ENCODE measurements at places on chromosomes 5 and 9.

GRCh38 chr5:53170746-53171349, 61.3 kb upstream of the MOCS2 start:
- peak; percentile 23 for DNase-seq

- DNase-seq = peak; percentile 75
Measured at GRCh38 chr5:14714706-14715105, 50.2 kb downstream of the OTULIN start.

- DNase-seq = no peak
Measured at GRCh38 chr9:135768516-135769218, 66.7 kb downstream of the KCNT1 start.

DNA sequence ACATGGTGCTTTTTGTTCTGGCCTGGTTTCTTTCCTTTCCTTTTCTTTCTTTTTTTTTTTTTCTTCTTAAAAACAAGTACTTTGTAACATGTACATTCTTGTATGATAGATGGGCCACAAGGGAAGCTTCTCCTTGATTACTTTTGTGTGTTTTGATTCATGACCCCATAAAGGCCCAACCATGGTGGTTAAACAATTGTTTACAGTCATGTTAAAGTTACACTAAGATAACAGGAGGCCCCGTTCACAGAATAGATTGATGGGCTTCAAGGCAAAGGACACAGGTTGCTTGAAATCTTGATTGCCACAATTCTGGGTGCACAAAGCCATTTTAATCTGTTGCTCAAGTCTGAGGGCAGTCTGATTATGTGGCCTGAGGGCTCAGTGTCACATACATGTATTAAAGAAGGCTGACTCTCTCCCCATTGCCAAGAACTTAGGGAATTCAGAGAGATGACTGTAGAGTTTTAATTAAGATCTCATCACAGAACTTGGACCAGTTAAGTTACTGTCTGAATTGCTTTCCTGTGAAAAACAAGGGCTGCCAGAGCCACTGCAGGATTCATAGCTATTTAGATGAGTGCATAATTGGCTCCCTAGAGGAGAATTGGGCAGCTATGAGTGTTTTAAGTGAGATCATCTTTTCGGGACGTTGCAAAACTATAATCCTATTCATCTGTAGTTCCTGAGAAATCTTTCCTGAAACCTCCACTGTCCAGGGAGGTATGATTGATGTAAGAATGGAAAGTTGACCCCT, 163.4 kb downstream of the TLE4 start:
- DNase-seq = no peak

GRCh38 chr9:114911167-114911821, 19.1 kb downstream of the TNFSF8 start:
- DNase-seq = peak; percentile 99

DNA sequence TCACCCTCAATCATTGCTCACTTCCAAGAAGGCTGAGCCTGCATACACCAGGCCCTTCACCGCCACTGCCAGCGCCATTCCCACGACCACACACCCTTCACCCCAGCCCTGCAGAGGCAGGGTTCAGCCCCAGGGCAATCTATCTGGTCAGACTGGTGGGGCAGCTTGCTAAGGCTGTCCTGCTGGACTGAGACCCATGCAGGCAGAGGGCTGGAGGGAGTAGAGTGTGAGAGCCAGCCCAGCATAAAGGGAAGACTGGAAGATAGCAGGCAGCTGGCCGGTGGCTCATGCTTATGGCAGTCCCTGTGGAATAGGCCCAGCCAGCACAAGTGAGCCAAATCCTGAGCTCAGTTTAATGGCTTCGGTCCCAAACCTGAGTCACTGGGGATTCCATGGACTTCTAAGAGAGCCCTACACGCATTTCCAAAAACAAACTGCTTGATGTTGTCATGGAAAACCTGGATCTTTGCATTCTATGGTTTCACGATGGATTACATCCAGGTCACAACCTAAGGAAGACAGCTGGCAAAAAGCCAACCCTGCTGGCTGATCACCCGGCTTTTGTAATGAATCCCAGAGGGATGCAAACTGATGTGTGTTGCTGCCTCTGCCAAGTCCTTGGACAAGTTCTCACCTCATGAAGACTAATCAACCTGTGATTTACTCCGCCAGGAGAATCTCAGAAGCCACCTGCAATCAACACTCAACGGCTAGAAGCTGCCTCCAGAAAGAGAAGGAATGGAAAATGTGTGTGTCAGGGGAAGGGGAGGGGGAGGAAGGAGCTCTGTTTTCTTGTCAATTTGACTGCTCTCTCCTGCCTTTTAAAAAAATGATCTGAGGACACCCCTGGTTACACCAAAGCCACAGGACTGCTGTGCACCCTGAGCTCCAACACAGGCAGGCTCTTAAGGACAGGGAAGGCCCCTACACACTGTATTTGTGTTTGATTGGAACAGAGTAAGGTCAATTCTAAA, 143.6 kb downstream of the LHFPL2 start:
- DNase-seq = peak; percentile 62

DNA sequence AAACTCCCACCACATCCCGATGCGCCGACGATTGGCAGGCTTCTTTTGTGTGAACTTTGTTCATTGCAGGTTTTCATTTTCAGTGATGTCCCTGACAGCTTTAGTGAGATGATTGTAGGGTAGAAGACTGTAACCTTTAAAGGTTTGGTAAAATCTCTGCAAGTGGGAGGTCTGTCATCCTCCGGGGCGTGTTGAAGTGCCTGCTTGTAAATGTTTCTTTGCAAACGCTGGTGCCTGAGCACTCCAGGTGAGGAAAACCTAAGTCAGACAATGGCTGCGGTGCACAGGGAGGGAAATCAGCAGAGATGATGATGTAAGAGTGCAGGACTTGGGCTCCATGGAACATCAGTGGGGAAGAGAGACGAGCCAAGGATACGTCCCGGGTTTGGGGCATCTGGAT, 228.1 kb downstream of the DRD1 start:
- DNase-seq = no peak

DNA sequence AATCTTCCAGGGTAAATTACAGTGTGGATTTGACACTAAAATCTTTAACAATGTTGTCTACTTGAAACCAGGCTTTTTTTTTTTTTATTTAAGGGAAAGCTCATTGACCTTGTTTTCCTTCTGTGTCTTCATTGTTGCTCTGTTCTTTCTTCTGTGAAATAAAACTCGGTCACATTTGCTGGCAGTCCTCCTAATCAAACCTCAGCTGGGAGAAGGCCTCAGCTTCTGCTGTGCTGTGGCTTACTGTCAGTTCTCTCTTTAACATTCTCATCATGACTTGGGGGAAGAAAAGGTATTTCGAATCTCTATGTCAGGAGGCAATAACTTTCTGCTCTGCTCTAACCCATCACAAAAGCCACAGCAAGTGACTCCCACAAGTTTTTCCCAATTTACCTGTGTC, 268.9 kb downstream of the ZNF608 start:
- no peak for DNase-seq

DNA sequence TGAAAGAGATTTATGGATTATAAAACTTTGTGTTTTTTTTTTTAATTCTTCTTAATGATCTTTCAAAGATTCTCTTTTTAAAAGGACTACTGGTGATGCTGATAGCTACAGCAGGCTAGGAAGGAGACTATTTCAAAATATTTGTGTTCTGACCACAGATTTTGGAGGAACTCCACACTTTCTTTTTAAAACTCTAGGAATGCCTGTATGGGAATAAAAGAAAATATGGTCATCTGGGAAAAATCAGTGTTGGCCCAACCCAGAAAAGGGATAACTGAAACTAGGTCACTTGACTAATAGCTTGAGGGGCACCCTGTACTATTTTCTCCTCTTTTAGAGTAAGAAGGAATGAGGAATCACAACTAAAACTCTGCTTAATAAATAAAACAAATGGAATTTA, 97.6 kb upstream of the ADAMTS19 start:
- no peak for DNase-seq

DNA sequence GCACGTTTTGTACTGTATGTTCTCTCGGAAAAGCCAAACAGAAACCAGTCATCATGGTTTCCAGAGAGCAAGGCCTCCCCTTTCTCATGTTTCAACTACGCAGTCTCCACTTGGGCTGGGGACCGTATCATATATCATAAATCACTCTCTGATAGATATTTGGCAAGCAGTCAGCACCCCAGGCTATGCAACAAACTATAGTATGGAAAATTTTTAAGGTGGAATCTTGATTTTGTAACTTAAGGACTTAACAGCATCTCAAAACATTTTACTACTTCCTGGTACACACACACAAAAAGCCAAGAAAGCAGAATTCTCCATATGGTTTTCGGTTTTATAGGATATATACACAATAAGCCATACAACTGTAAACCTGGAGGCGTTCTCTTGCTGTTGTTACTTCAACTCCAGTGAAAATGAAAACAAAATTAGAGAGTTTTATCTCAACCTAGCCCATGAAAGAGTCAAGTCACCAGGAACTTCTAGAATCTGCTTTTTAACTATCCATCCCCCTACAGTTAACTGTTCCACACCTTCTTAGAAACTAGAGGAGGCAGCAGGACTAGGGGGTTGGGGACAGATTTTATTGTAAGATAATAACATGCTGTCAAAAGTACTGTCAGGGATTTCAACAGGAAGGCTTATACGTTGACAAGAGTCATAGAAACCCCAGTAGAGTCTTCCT, 283.4 kb downstream of the NFIB start:
- DNase-seq = no peak

- no peak for DNase-seq
Measured at GRCh38 chr5:14451871-14452270, 129.7 kb upstream of the OTULINL start.

GRCh38 chr9:112789891-112790774, 39.6 kb downstream of the SNX30 start:
- DNase-seq = no peak

GRCh38 chr9:21556581-21557427, 74.7 kb upstream of the IFNE start:
- no peak for DNase-seq

DNA sequence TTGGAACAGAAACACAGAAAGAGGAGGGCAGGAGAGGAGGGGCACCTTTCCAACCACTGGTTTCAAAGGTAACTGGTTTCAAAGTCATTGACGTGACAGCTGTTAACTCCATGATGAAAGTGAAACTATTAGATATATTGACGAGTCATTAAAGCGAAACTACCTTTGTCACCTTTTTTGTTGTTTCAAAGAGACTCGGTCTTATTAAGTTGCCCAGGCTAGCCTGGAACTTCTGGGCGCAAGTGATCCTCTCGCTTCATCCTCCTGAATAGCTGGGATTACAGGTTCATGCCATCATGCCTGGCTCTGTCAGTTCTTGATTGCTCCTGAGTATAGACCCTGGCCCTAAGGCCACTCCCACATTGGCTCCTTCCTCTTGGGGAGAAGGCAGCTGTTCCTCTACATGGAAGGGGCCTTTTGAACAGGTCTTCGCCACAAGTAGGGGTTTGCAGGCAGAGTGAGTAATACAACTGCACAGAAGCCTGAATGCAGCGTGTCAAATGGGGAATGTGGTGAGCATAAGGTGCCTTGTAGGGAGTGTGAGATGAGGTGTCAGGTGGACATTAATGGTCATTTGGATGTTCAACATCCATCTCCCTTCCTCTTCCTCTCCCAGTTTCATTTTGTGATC, 3.4 kb upstream of the F12 start:
- DNase-seq = no peak

DNA sequence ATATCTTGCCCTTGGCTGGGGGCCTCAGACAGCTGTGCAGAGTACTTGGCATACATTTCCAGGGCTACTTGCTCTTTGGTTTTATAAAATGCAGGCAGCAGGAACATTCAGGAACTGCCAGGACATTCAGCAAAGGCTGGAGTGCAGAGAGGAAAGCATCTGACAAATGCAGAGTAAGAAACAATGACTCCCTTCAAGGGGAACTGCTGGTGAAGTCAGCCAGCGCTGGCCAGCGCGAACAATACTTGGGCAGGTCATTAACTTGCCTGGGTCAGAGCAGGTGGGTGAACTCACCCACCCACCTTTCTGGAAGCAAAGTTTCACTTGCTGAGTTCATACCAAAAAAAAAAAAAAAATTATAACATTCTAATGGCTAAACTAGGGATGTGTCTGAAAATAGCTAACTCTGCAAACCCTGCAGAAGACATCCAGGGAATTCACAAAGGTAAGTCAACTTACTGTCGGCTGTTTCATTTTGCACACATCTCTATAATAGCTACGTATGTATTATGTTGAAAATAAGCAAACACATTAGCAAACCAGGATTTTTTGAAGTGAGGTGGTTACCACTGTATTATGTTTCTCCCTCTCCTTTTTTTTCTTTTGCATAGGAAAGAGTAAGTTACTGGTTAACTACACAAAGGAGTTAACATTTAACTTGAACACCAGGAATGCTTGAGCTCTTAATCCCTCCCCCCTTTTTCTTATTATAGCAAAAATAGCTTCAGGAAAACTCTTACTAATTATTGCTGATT, 152.2 kb downstream of the GLIS3 start:
- no peak for DNase-seq

DNA sequence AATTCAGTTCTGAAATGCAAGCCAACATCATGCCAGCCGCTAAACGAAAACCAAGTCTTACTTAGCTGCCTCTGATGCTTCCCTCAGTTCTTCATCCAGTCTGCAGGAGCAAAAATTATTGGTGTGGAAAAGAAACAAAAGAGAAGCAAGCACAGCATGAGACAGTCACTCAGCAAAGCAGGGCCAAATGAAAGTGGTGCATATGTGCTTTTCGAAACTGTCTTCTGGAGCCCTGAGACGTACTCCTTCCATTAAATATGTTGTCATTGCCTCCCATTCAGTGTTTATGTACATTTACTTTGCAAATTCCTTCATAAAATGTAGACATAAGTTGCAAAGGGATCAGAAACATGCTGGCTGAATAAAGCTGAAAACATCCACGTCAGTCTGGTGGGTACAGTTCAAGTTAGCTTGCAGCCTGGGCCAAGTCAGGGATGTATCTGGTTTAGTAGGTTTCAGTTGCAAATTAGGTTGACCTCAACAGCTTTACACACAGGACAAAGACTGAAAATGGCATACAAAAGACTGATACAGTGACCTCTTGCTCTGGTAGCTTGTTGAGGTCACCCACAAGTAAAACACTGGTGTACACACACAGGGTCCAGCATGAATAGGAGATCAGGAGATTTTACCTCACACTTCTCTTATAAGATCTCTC, 139.7 kb upstream of the PCA3 start:
- no peak for DNase-seq

GRCh38 chr9:35918780-35919179, 9.5 kb downstream of the SPAAR start:
- DNase-seq = no peak

DNA sequence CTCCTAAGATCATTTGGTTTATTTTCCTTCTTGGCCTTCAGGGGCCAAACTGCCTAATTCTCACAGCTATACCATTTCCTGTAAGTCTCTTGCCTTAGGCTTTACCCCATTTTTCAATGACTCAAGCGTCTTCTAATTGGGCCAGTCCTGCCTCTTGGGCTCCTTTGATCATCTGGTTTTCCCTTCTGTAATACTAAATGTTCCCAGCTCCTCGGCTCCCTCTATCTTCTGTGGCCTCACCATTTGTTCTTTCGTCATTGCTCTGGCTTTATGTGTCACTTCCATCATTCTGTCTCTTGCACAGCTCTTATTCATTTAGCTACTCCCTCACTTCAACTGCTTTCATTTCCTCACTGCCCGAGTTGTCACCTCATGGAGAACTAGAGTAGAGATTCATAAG, 14.5 kb upstream of the SPINK7 start:
- DNase-seq = no peak

DNA sequence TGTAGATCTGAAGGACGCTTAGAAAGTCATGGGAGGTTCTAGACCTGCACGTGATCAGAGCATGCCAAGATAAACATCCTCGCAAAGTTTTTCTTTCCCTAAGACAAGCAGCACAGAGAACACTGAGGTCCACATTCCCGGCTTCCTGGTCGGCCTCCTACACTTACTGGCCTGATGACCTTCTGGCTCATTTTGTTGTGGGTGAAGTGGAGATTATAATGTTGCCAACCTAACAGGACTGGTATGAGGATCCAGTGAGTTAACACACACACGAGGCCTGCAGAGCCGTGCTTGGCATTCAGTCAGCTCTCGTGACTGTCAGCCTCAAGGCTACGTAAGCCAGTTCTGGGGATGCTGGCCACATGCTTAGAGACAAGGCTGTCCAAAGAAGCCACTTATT, 186.0 kb downstream of the TENT4A start:
- DNase-seq = no peak
